ENCODE measurements at places on chromosomes 3 and 15. TPM values are rescaled to one million over a fixed set of nuclear protein-coding genes. Genes with fewer than 3 reads are reported as not detected.

GRCh38 chr3:6260551-6261191 lies 600.2 kb upstream of the GRM7 start:
- no peak overlapping the region for H3K4me3 ChIP-seq
- DNase-seq: no peak
- no peaks in the 10 kb centered on the region for H3K27me3 ChIP-seq
- no peaks in the 10 kb centered on the region for H3K4me1 ChIP-seq
- no peaks in the 10 kb centered on the region for H3K36me3 ChIP-seq

GRCh38 chr15:77858792-77859490 lies 218.6 kb downstream of the TBC1D2B start:
- no peak overlapping the region for H3K4me3 ChIP-seq
- no peaks in the 10 kb centered on the region for H3K36me3 ChIP-seq
- H3K4me1 ChIP-seq: no peaks in the 10 kb centered on the region
- no peaks in the 10 kb centered on the region for H3K27me3 ChIP-seq
- H3K27ac ChIP-seq: no peak overlapping the region

DNA sequence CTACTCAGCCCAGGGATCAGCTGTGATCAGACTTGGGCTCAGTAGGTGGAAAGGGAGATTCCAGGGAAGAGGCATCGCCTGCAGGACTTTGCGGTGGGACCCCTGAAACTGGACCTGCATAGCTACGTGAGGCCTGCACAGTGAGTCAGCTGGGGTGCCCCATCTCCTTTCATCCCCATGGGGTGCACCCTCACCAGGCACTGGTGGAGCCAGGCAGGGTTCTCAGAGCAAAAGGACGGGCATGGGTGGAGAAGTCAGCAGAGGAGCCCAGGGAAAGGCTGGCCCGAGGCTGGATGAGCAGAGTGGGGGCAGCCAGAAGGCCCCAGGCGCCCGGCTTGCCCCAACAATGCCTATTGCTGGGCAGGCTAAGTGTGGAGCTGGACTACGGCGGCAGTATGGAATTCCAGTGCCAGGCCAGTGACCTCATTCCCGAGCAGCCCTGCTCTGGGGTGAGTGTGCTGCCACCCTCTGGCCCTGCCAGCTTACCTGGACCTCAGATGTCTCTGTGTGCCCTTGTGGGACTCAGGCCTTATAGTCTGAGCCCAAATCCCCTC lies 19.7 kb downstream of the ACAA1 start:
- no peak for DNase-seq
- peaks cover 22% of the 10 kb centered on the region for H3K36me3 ChIP-seq
- no peaks in the 10 kb centered on the region for H3K27me3 ChIP-seq
- peaks cover 3% of the 10 kb centered on the region for H3K4me1 ChIP-seq

DNA sequence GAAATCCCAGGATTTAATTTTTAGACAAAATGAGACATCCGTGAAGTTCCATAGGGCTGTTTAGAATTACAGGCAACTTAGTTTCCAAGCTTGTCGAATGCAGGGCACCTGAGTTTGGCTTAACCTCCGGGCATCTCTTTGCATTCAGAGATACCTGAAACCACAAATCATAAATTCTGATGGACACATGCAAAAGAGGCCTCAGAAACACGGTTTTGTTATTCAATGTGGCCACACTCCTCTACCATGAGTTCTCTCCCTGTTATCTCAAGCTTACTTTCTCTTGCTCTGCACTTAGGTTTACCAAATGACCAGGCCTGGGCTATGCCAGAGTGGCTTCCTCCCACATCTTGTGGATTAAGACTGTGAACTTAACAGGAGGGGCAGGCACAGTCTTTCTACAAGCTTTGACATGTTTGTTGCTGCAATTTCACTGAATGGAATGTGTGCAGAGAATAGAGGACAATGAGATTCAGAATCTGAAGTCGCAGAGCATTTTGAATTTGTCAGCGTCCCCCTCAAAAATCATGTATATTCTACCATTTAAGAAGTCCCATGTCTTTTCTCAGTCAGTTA lies 137.7 kb downstream of the TPRG1 start:
- H3K4me1 ChIP-seq: no peaks in the 10 kb centered on the region
- no peaks in the 10 kb centered on the region for H3K27me3 ChIP-seq
- H3K4me3 ChIP-seq: no peak overlapping the region
- H3K36me3 ChIP-seq: no peaks in the 10 kb centered on the region

- no peak overlapping the region for H3K4me3 ChIP-seq
- H3K36me3 ChIP-seq: no peaks in the 10 kb centered on the region
- DNase-seq: no peak
- H3K27ac ChIP-seq: no peak overlapping the region
- H3K27me3 ChIP-seq: peaks cover 4% of the 10 kb centered on the region
Observed at GRCh38 chr3:97817965-97818364, 3.8 kb upstream of the CRYBG3 start.

GRCh38 chr3:64760258-64760657 lies 72.5 kb upstream of the ADAMTS9 start:
- H3K27me3 ChIP-seq: no peaks in the 10 kb centered on the region
- no peak overlapping the region for H3K4me3 ChIP-seq
- no peaks in the 10 kb centered on the region for H3K36me3 ChIP-seq
- H3K4me1 ChIP-seq: no peaks in the 10 kb centered on the region

The TTC23 gene
- total RNA-seq: 0.75 TPM

GRCh38 chr3:14646589-14647413 lies 4.8 kb upstream of the CCDC174 start:
- no peak overlapping the region for H3K4me3 ChIP-seq
- H3K27ac ChIP-seq: no peak overlapping the region
- H3K36me3 ChIP-seq: no peaks in the 10 kb centered on the region
- H3K27me3 ChIP-seq: no peaks in the 10 kb centered on the region
- H3K4me1 ChIP-seq: peaks cover 9% of the 10 kb centered on the region
- DNase-seq: no peak

- H3K4me1 ChIP-seq: no peaks in the 10 kb centered on the region
- H3K36me3 ChIP-seq: peaks cover 23% of the 10 kb centered on the region
- no peak for DNase-seq
- H3K4me3 ChIP-seq: no peak overlapping the region
Observed at GRCh38 chr15:92161039-92161670, 232.5 kb upstream of the ST8SIA2 start.

DNA sequence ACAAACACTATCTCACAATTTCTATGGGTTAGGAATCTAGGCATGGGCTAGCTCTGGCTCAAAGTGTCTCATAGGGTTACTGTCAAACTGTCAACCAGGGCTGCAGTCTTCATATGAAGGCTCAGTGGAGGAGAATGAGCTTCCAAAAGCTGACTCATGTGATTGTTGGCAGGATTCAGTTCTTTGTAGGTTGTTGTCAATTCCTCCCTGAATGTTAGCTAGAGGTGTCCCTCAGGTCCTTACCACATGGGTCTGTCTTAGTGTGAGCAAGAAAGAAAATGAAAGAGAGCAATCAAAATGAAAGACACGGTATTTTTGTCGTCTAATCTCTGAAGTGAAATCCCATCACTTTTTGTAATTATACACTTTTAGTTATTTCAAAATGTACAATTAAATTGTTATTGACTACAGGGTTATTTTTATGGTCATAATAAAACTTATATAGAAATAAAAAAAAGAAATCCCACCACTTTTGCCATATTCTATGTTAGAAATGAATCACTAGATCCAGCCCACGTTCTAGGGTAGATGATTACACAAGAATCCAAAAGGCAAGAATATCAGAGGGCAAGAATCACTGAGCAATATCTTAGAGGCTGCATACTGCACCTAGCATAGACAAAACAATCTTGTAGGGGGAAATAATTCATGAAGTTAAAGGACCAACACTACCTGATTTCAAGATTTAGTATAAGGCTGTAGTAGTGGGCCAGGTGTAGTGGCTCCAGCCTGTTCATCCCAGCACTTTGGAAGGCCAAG lies 8.4 kb downstream of the ACSBG1 start:
- H3K4me3 ChIP-seq: no peak overlapping the region
- H3K36me3 ChIP-seq: no peaks in the 10 kb centered on the region

GRCh38 chr3:55283441-55283925 lies 203.6 kb downstream of the WNT5A start:
- H3K36me3 ChIP-seq: no peaks in the 10 kb centered on the region
- H3K4me3 ChIP-seq: no peak overlapping the region
- no peak overlapping the region for H3K27ac ChIP-seq
- H3K4me1 ChIP-seq: no peaks in the 10 kb centered on the region

DNA sequence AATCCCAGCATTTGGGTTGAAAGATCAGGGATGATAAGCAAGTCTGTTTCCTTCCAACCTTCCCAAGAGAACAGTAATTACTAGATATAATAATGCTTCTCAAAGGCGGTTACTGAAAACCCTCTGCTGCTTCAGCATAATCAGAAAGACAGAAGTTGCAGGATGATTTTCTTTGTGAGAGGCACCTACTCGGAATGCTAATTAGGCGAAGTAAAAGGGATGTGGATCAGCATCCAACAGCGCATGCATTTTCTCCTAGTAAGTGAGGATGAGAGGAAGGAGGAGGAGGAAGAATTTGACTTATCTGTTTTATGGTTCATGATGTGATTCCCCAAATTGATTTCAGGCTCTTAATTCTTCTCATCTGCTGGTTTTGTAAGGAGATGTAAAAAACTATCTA lies 118.0 kb downstream of the CACNA2D3 start:
- H3K4me3 ChIP-seq: no peak overlapping the region
- H3K4me1 ChIP-seq: no peaks in the 10 kb centered on the region
- no peaks in the 10 kb centered on the region for H3K27me3 ChIP-seq
- H3K27ac ChIP-seq: no peak overlapping the region
- H3K36me3 ChIP-seq: no peaks in the 10 kb centered on the region

- DNase-seq: no peak
- no peaks in the 10 kb centered on the region for H3K36me3 ChIP-seq
- H3K4me3 ChIP-seq: no peak overlapping the region
Observed at GRCh38 chr3:111745786-111746185, 113.3 kb upstream of the PHLDB2 start.

DNA sequence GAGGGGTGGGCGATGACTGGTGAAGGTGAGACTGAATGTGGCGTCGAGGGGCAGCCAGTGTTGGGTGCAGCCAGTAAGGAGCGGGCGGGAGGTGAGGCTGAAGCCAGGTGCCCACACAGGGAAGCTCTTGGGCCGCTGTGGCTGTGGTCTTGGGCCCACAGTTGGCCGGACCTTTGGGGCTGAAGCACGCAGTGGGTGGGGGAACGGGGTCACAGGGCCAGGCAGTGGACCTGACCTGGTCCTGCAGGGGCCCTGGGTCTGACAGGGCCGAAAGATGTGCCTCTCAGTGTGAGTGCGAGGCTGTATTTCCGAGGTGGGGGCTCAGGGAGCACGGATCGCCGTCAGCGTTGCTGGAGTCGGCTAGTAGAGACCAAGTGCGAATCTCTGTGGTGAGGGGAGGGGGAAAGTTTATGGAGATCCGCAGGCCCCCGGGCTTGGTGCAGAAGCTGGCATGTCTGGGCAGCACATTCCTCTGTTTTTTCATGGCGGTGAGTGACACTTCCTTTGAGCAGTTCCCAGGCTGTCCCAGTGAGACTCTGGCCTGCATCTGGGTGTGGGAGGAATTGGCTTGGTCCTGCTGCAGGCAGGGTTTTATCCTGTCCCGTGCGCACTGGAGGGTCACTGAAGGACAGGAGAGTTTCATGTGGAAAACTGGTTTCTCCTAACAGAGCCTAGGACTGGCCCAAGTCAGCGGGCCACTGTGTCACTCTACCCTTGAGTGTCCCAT lies 100.8 kb downstream of the TMEM266 start:
- no peak for DNase-seq
- no peaks in the 10 kb centered on the region for H3K36me3 ChIP-seq
- H3K27me3 ChIP-seq: no peaks in the 10 kb centered on the region

The KBTBD13 gene
- not detected for total RNA-seq

The TM4SF1 gene
- not detected for total RNA-seq

- no peaks in the 10 kb centered on the region for H3K36me3 ChIP-seq
- H3K4me3 ChIP-seq: no peak overlapping the region
- no peak for DNase-seq
- no peak overlapping the region for H3K27ac ChIP-seq
- H3K27me3 ChIP-seq: no peaks in the 10 kb centered on the region
Observed at GRCh38 chr3:73784686-73785392, 160.1 kb upstream of the PDZRN3 start.

DNA sequence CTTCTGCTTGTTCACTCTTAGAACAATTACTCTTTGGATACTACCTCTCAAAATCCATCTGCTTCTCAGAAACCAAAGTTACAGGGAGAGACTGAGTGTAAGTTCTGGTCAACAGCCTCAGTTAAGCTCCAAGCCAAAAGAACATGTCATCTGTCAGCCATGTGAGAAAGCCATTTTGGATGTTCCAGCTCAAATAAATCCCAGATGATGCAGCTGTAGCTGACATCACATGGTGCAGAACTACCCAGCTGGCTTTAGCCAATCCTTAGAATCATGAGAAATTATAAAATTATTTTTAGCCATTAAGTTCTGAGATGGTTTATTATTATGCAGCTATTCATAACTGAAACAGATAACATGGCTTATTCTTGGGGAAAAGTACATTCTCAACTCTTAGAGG lies 696.0 kb downstream of the ZNF385D start:
- H3K4me3 ChIP-seq: no peak overlapping the region
- H3K36me3 ChIP-seq: no peaks in the 10 kb centered on the region
- H3K27me3 ChIP-seq: no peaks in the 10 kb centered on the region
- no peak overlapping the region for H3K27ac ChIP-seq

DNA sequence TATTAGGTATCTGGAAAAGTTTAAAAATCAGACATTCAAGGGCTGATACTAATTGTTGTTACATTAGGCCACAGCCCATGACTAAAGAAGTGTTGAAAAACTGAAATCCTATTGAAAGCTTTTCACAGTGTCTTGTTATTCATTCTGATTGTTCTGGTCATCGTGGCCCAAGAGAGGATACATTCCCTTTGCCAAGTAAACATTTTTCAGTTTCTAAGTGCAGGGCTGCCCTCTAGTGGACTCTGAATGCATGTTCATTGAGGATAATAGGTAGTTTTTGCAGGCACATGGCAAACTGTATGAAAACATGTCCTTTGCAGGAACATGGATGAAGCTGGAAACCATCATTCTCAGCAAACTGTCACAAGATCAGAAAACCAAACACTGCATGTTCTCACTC lies 181.1 kb downstream of the MYRIP start:
- H3K27me3 ChIP-seq: no peaks in the 10 kb centered on the region
- no peaks in the 10 kb centered on the region for H3K36me3 ChIP-seq
- no peak overlapping the region for H3K4me3 ChIP-seq
- H3K4me1 ChIP-seq: no peaks in the 10 kb centered on the region

All from natural killer cell (primary cell).